ENCODE measurements at places on chromosomes 2 and 18.

DNA sequence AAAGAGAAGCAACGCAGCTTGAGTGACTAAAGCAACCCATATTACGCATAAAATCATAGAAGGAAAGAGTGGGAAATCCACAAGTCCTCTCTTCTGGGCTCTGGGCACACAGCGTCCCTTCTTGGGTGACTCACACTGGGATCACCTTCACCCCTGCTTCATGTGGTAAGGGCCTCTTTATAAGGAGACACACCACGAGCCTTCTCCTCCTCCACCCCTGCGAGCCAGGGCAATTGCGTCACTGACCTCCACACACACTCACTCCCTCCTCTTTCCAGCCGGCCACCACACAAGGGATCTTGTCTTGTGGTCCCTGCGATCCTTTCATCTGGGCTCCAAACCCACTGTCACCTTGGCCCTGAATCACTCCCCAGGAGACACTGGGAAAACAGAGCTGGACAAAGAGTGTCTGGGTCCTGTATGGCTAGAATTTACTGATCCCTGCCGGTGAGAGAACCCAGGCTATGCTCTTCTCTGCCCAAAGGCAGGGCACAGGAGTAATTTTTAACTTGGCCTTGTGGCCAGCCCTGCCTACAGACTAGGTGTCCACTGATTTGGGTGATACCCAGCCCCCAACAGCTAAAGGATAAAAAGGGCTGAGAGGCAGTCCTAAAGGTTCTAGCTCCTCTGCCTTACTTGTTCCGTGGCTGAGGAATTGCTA, 35.3 kb downstream of the NHEJ1 start:
- peak; percentile 95 for DNase-seq

- DNase-seq = no peak
These were observed 43.5 kb upstream of the FAHD2A start for GRCh38 chr2:95359031-95359430.

DNA sequence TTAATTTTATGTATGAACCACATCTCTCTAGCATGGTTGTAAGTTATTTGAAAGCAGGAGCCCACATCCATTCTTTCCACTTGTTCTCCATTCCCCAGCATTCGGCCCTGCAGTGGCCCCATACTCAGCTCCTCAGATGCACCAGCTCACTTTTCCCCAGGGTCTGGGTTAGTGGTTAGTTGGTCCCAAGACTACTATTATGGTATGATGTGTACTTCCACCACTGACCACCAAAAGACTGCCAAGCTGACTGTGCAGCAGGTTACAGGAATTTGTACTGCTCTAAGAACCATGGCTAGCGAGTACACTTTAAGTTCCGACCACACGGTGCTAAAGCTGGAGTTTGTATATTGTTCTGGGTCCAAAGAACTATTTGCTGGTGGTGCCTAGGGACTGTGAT, 413.6 kb upstream of the TCF4 start:
- DNase-seq = peak; percentile 20

DNA sequence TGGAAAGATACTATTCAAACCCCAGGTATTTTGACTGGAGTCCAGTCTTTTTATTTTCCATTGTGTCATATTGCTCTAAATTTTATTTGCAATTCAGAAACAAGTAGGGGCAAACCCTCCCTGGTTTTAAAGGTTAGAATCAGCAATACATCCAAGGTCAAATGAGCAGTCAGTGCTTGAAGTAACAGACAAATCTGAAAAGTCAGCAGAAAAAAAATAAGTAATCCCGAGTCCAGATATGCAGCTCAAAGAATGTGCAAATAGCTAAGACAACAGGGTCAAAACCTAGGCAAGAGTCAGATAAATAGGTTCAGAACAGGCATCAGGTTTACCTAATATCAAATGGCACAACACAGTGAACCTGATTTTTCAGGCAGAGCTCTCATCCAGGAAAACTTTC, 367.0 kb downstream of the STK39 start:
- DNase-seq = no peak

- DNase-seq = peak; percentile 73
These were observed 128.3 kb upstream of the ATP5MC3 start for GRCh38 chr2:175309799-175310198.

- DNase-seq = no peak
These were observed 802.9 kb upstream of the ID2 start for GRCh38 chr2:7878786-7879482.

DNA sequence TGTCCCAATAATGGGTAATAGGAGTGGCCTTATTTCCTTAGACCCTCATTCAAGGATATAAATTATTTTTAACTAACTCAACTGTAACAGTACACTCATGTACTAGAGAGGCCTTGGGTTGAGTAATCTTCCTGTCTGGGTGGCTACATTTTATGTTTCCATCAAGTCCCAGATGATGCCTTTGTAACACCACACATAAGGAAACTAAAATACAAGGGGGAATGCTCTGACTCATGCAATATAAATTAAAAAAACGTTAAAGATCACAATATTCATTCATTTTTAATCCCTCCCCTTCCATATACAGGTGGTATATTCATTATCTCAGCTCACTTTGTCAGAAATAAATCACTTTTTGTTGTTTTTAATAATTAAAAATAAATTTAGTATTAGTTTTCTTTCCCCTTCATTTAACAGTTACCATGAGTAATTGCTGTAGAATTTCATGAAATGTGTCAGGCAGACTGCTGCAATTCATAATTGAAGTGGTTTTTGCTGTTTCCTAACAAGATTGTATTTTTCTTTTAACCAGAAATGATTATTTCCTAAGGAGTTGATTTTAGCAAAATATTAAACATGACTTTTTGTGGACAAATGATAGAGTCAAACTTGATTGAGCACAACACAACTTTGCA, 1403.6 kb downstream of the SUCLG1 start:
- no peak for DNase-seq

DNA sequence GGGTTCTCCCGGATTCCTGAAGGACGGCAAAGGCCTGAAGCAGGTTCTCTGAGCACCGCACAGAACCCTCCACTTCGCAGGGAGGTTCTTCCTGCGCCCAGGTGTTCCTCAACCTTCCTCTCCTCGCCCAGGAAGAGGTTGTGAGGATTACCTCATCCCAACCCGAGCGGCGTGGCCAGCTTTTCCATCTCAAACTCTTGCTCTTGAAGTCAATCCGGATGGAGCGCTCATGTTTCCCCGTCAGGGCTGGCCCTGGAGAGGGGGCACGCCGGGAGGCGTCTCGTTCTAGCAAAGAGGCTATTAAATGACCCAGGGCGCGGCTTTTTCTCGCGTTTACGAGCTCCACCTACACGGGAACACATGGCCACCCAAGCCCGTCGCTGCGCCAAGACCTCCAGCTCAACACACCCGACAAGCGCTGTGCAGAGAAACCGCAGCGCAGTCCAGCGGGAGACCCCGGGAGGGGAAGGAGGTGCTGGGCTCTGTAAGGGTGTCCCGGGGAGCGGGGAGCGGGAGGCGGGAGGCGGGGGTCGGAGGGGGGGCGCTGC, 540 bp upstream of the RAB10 start:
- peak; percentile 95 for DNase-seq

DNA sequence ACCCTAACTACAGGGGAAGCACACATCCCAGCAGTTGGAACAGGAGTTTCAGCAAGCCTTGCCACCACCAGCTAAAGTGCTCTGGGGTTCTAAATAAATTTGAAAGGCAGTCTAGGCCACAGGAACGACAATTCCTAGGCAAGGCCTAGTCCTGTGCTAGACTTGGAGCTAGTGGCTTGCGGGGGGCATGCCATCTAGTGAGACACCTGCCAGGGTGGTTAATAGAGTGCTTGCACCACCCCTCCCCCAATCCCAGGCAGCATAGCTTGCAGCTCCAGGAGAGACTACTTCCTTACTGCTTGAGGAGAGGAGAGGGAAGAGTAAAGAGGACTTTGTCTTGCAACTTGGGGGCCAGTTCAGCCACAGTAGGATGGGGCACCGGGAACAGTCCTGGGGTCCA, 101.8 kb downstream of the SLC39A10 start:
- no peak for DNase-seq

- no peak for DNase-seq
These were observed 602.3 kb downstream of the TMEM182 start for GRCh38 chr2:103364177-103364576.

- no peak for DNase-seq
These were observed 346.0 kb downstream of the ARHGAP15 start for GRCh38 chr2:143475041-143475776.

DNA sequence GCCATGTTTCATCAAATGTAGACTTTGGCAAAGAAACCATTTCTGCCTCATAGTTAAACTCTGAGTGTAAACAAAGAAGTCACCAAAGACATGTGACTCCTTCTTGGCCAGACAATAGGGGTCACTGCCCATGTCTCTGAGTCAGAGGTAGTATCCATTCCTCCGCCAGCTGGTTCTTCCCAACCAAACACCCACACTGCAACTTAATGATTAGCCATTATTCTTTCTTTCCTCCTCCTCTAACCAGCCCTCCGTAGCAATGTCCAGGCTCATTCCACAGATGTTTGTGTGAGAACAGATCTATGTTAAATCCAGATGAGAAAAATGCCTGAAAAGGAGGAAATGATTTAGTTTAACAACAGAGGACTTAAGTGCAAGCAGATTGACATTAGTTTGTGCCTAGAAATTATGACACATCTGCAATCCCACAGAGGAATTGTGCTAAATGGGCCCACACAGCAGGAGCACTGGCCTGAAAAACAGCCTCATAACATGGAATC, 127.9 kb upstream of the SH3BP4 start:
- DNase-seq = no peak

DNA sequence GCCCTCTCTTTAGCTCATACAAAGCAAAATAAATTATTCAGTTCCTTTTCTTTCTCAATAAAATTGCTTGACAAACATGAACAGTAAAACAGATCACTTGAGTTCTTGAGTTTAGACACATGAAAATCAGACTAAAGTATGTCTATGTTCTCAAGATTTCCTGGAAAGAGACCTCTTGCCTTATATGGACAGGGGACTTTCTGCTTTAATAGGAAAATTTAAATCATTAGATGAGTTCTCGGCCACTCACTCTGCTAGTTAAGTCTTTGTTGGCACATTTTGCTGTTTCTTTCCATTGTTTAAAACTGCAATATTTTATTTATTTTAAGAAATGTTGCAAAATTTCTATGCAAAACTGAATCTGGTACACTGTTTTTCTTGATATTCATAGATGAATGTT, 207.8 kb downstream of the RND3 start:
- DNase-seq = no peak

- no peak for DNase-seq
These were observed 95.3 kb downstream of the EIPR1 start for GRCh38 chr2:3282056-3282998.

DNA sequence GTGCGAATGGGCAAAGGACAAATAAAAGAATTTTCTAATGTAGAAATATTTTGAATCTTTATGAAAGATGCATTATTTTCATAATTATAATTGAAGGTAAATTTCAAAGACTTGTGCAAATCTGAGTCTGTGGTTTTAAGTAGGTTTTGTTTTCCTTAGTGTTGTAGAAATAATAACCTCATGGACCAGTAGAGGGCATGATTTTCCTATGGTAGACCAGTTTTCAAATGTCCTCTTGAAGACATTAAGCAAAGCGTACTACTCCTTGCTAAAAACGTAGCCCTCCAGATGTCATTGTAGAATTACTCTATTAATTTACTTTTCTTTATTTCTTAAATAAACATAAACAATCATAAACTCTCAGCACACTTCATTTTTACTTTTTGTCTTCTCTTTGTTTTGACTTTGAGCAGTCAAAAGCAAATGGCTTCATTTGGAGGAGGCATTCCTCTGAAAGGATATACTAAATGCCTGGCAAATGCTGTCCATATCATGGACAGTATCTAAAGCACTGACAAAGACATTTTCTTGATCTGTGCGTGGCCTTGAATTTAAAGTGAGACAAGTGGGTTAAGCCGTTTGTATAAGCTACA, 85.8 kb upstream of the FAM237A start:
- peak; percentile 79 for DNase-seq

GRCh38 chr2:69010437-69011194, 2.4 kb upstream of the ANTXR1 start:
- DNase-seq = no peak

DNA sequence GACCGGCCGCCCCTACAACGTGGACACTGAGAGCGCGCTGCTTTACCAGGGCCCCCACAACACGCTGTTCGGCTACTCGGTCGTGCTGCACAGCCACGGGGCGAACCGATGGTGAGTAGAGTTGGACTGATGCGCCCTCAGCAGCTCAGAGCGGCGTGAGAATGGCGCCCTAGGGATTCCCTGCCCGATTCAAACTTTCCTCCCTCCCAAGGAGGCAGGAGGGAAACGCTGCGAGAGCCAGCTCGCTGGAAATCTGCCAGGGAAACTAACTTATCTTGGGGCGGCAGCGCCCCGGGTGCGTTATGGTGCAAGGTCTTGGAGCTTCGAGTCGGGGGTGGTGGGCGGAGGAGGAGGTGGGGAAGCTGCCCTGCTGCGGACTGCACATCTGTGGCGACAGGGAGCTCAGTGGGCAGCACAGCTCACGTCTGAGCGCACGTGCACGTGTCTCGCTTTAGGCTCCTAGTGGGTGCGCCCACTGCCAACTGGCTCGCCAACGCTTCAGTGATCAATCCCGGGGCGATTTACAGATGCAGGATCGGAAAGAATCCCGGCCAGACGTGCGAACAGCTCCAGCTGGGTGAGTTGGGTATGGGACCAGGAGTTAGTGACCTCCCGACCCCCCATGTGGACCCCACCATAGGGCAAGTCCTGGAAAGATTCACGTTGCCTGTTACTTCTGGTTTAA, 697 bp downstream of the ITGA4 start:
- peak; percentile 86 for DNase-seq

GRCh38 chr2:23669413-23670244, 257.3 kb downstream of the ATAD2B start:
- DNase-seq = no peak

DNA sequence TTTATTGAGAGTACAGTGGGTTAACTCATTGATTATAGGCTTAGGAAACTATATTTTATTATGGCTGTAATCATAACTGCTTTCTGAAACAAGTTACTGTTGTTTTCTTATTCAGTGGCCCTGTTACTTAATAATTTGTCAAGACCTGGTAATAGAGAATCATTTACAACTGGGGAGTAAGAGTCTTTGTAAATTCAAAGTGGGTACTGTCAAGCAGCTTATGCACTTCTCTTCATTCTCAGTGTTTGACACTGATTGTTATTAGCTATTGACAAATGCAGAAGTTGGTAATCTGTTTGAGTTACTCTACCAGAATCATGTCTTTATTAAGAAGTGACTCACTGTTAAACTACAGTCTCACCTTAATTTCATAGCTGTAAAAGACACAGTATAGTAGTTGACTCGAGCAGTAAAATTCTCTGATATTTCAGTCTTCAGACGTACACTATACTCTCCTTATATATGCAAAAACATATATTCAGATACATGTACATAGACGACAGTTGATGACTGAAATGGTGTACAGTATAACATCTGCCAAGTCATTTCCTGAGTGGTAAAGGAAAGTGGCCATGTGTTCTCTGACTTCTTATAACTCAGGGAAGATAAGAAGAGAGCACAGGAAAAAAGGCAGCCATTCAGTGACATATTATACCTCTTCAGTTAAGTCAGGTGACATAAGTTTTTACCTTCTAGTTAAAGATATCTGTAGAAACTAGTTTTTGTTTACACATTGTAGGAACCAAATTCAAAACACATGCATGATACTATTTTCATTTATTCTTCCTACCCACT, 36.0 kb upstream of the TTC27 start:
- peak; percentile 86 for DNase-seq

Data from OCI-M1 (cell line).